ENCODE measurements at places on chromosomes 11 and 22. TPM values are rescaled to one million over a fixed set of nuclear protein-coding genes. Genes with fewer than 3 reads are reported as not detected.

SYT7 gene
- 1.7 TPM for polyA plus RNA-seq

TREH gene
- 1.1 TPM for polyA plus RNA-seq

ARHGAP1 gene
- polyA plus RNA-seq = 23.3 TPM

DNA sequence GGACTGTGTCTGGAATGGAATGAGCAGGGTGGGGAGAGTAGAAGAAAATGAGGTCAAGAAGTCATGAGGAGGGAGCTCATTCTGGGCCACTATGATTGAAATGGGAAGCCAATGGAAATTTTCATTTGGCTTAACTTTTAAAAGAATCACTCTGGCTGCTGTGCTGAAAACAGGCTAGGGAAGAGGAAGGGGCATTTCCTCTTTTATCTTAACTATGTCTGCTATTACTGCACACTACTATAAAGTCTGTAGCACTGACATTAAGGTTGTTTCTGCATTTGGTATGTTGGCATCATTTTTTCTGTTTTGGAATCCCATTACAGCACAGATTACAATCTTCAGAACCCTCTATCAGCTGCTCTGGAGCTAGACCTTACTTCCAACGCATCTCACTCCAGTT lies 8.2 kb downstream of the PATL1 start:
- DNase-seq = no peak

GRCh38 chr22:20109411-20110358 lies 6.2 kb upstream of the RANBP1 start:
- no peak for DNase-seq

DNA sequence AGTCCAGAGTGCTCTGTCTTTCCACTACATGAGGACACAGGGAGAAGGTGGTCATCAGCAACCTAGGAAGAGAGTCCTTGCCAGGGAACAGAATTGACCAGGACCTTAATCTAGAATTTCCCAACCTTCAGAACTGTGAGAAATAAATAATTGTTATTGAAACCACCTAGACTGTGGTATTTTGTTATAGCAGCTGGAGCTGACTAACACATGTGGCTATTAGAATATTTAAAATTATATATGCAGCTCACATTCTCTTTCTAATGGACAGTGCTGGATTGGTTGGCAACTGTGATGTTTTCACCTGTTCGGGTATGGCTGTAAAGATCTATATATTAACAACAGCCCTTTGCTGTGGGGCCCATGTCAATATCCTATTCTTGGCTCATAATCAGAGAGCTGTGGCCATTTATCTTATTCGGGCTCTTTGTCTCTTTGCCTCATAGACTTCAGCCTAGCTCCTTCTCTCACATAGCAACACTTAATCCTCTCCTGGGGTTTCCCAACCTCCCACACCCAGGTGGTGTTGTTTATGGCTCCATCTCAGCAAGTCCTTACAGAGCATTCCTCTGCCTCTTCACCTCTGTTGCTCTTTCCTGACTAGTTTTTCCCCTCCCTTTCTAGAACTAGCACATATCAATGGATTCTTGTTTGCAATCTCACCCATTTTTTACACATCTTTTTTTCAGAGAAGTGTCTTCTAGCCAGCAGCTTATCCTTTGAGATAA lies 46.4 kb upstream of the AMOTL1 start:
- DNase-seq = no peak

- DNase-seq = no peak
Measured at GRCh38 chr22:20086101-20086599, 6.1 kb downstream of the DGCR8 start.

GRCh38 chr22:22133910-22134309 lies 110.7 kb upstream of the VPREB1 start:
- DNase-seq = no peak

DNA sequence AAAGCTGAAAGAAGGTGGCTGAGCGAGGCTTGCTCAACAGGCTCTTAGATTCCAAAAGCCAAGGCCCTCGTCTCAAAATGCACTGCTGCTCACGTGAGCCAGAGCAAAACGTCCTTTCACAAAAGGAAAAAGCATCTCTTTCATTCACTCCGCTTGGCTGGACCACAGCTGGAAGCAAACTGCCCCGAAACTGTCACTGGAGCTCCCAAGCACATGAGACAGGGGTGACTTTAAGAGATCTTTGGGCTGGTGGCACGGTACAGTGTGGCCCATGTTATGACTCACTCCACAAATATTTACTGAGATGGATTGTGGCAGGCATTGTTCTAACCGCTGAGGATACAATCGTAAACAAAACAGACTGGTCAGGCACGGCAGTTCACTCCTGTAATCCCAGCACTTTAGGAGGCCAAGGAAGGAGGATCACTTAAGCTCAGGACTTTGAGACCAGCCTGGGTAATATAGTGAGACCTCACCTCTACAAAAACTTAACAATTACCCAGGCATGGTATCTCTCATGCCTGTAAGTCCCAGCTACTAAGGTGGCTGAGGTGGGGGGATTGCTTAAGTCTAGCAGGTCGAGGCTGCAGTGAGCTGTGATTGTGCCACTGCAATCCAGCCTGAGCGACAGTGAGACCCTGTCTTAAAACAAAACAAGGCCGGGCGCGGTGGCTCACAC lies 3.6 kb downstream of the PLA2G6 start:
- peak; percentile 17 for DNase-seq

MRGPRF gene
- 9.2 TPM for polyA plus RNA-seq

- DNase-seq = no peak
Measured at GRCh38 chr11:40647295-40647694, 812.2 kb downstream of the LRRC4C start.

GRCh38 chr22:24938741-24939341 lies 7.7 kb downstream of the LHFPL7 start:
- DNase-seq = peak; percentile 13

DNA sequence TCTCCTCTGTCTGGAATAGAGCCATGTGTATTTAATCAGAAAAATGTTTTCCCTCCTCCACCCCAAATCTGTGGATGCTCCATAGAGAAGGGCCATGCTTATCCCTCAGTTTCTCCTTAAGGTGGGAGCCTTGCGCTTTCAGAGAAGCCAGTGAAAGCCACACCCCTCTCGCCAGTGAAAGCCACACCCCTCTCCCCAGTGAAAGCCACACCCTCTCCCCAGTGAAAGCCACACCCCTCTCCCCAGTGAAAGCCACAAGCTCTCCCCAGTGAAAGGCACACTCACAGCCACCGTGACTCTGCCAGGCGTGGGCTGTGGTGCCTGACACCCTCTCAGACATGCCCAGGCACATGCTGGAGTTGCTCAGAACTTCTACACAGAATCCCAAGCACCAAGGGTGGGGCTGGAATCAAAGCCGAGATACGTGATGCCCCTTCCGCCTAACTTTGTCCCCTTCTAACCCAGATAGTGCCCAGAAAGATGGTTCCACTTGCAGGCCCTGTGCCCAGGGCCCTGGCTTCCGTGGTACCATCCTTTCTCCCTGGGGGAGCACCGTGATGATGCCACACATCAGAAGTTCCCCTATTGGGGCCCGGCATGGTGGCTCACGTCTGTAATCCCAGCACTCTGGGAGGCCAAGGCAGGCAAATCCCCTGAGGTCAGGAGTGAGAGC lies 16.5 kb upstream of the PRR5 start:
- DNase-seq = peak; percentile 38

DNA sequence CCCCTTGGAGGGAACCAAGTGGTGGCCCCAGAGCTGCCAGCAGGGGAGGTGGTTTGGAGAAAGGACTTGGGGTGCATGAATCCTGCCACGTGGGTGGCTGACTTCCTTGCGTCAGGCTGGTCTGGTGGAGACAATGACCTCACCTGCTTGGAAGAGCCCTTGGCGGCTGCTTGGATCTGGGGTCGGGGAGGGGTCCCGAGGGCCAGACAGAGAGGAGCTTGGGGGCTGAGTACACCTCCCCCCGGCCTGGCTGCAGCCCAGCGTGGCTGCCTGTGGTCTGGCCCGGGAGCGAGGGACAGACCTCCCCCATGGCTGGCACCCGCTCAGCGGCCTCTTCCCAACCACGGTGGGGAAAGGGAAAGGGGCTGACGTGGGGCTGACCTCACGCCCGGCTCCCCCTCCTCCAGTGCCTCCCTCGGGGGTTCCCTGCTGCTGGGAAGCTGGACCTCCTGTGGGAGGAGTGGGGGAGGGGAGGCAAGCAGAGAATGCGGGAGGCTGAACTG lies 13.8 kb downstream of the LIF start:
- DNase-seq = peak; percentile 70

DNA sequence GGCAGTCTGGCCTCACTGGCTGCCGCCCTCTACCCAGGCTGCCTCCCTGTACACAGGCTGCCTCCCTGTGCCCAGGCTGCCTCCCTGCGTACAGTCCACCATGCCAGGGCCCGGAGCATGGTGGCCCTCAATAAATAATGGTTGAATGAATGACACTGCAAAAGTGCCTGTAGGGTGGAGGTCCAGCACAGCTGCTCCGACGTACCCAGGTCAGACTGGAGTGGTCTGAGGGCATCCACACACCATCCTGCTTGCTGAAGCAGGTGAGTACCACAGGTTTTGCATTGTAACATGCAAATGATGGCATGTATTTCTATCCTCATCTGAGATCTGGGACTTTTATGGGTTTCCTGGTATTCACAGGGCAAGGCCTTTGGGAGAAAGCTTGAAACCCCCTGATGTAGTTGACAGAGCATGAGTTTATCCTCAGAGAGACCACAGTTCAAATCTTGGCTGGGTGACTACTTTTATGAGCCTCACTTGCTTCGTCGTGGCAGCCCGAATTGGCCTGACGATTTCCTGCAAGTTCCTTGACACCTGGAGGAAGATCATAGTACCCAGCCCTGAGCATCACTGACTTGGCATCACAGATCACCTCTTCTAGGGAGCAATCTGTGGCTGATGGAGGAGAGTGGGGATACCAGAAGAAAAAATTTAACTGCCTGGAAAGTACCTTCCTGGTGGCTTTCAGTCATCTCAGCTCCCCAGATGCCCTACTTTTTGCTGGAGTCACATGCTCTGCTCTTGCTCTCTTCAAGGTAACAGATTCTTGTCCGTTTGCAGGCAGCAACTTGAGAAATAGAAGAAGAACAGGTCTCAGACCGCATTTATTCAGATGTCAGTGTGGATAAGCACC lies 16.0 kb upstream of the CYB5R3 start:
- DNase-seq = no peak

APLNR gene
- 0.39 TPM for polyA plus RNA-seq

DNA sequence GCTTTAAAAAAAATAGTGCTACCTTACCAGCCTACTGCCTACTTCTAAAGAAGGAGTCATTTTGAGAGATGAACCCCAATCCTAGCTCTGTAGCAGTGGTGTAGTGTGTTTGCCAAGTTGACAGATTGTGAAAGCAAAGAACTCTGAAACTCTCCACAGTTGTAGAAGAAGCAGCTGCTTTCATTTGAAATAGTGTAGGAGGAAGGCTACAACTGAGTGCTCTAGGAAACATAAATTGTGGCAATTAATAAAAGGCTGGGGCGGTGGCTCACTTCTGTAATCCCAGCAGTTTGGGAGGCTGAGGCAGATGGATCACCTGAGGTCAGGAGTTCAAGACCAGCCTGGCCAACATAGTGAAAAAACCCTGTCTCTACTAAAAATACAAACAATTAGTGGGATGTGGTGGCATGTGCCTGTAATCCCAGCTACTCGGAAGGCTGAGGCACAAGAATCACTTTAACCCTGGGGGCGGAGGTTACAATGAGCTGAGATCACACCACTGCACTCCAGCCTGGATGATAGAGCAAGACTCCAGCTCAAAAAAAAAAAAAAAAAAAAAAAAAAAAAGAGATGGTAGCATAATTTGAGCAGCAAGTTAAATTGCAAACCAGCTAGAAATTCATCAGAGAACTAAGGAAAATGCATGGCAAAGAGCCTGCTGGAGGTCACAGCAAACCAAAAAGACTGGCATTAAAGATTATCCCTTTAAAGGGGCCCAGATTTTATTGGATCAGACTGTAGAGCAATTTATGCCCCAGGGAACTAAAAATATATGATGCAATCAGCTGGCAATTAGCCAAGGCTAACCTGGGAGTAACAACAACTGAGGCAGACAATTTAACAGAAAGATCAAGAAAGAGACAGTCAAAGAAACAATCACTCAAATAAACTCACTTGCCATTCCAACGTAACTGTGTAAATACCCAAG lies 112.6 kb downstream of the LUZP2 start:
- no peak for DNase-seq
